Stimulated activated CD8-positive, alpha-beta memory T cell treated with anti-CD3 and anti-CD28 coated beads, Interleukin-2, amount 100 ng/mL, for 1 hour (primary cell): ENCODE measurements at places on chromosomes 7 and 10.

DNA sequence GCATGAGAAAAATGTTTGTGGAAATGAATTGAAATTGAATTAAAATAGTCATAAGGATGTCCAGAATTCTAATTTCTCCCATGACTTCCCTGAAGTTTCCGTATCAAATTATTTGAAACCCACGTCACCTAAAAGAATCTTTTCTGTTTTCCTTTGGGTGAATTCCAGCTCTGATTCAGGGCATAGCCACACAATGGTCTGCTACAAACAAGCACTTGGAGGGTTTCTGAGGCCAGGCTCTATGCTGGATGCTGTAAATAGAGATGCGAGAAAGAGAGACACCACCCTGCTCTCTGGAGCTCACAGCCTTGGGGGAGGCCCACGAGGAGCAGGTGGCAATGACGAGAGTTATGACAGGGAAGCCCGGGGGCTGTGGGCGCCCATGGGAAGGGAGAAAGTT lies 33.6 kb downstream of the GHRHR start:
- DNase-seq: no peak

GRCh38 chr10:101273741-101274140 lies 44.5 kb upstream of the LBX1 start:
- DNase-seq: no peak

- DNase-seq: no peak
These were observed 686 bp upstream of the MIOS start for GRCh38 chr7:7565746-7566650.

- no peak for DNase-seq
These were observed 182.5 kb upstream of the PRSS58 start for GRCh38 chr7:142440219-142440905.

GRCh38 chr10:92942226-92942625 lies 93.9 kb downstream of the EXOC6 start:
- no peak for DNase-seq

DNA sequence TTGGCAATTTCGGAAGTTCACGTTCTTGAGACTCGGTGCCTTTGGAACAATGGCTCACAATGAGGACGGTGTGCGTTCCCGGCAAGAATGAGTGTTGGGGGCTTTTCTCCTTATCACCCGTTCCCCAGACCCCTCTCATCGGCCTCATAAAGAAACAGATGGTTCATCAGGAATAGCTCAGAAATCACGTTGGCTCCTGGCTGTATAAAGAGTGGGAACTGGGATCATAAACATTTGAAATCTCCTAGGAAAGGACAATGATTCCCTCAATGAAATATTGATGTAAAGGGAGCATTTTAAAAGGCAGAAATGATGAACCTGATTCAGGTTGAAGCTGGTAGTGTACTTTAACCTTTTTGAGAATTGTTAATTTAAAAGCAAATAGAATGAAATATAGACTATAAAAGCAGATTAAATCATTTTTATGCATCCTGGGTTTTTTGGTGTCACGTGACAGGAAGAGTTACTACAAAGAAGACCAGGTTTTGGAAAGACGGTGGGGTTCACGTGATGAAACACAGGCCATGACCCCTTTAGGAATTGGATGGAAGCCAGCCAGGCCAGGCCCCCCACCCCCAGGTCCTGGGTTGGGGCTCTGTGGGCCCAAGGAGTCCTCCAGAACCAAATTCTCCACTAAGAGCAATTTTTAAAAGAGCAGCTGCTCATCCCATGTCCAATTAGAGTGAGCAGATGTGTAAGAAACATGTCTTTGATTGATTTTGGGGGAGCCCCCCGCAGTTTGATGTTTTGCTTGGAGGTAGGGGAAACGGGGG lies 63.0 kb downstream of the CUX1 start:
- DNase-seq: no peak

GRCh38 chr7:12913002-12913401 lies 225.6 kb downstream of the ARL4A start:
- no peak for DNase-seq
